SJSA1 (cell line): ENCODE measurements at places on chromosomes 5 and 9. TPM values are rescaled to one million over a fixed set of nuclear protein-coding genes. Genes with fewer than 3 reads are reported as not detected.

Gene GABBR2
- not detected in 2 replicates for total RNA-seq

Gene ADRB2
- 13.8 and 14.9 TPM in 2 replicates for total RNA-seq

Gene DBH
- total RNA-seq, result not detected in 2 replicates

Gene CDKN2AIPNL
- 65.1 and 106 TPM in 2 replicates for total RNA-seq

Gene SOX30
- total RNA-seq, result 2.7 and 5.8 TPM in 2 replicates

Gene RNF180
- 0.79 TPM in 1 of 2 replicates, not detected in the other for total RNA-seq

Gene PCDHB9
- total RNA-seq, result 2.7 and 3.8 TPM in 2 replicates

Gene PCDHA3
- total RNA-seq, result 0.05 TPM in 1 of 2 replicates, not detected in the other

Gene SHOC1
- not detected in 2 replicates for total RNA-seq

Gene LCN1
- not detected in 2 replicates for total RNA-seq

Gene EGFLAM
- 0.08 TPM in 1 of 2 replicates, not detected in the other for total RNA-seq

Gene PLPP7
- total RNA-seq, result 0.08 TPM in 1 of 2 replicates, not detected in the other

Gene PCDHGB7
- 1.8 and 2.6 TPM in 2 replicates for total RNA-seq

Gene C5orf46
- 4.3 TPM in 1 of 2 replicates, not detected in the other for total RNA-seq

Gene LRRTM2
- 0.21 TPM in 1 of 2 replicates, not detected in the other for total RNA-seq

Gene FGF1
- 15.5 and 36.7 TPM in 2 replicates for total RNA-seq

Gene ENTREP1
- not detected in 2 replicates for total RNA-seq

Gene MCTP1
- 13.3 and 15.9 TPM in 2 replicates for total RNA-seq

Gene IFNW1
- total RNA-seq, result not detected in 2 replicates

Gene HAPLN1
- total RNA-seq, result 1.2 and 3.3 TPM in 2 replicates

Gene SPATA31E1
- 0.26 TPM in 1 of 2 replicates, not detected in the other for total RNA-seq

Gene IFNA2
- not detected in 2 replicates for total RNA-seq

Gene HIGD2A
- 84.7 and 92.2 TPM in 2 replicates for total RNA-seq

Gene LURAP1L
- total RNA-seq, result 0.31 TPM in 1 of 2 replicates, not detected in the other

Gene CRHBP
- total RNA-seq, result 0.11 TPM in 1 of 2 replicates, not detected in the other

Gene SPINK6
- total RNA-seq, result not detected in 2 replicates

Gene GM2A
- 16.7 and 27.4 TPM in 2 replicates for total RNA-seq

Gene DMRT3
- total RNA-seq, result not detected in 2 replicates

Gene LVRN
- 0.74 TPM in 1 of 2 replicates, not detected in the other for total RNA-seq

Gene GABRA1
- not detected in 2 replicates for total RNA-seq

Gene STC2
- total RNA-seq, result 12.6 and 43.4 TPM in 2 replicates

Gene GNAQ
- 22.9 and 46.2 TPM in 2 replicates for total RNA-seq

Gene SEMA6A
- 0.61 and 6.0 TPM in 2 replicates for total RNA-seq
